Neural crest cell (in vitro differentiated cells): ENCODE measurements at places on chromosomes 16 and 17.

GRCh38 chr16:60432472-60432871 is 1603.8 kb downstream of the CDH8 start:
- DNase-seq = no peak

DNA sequence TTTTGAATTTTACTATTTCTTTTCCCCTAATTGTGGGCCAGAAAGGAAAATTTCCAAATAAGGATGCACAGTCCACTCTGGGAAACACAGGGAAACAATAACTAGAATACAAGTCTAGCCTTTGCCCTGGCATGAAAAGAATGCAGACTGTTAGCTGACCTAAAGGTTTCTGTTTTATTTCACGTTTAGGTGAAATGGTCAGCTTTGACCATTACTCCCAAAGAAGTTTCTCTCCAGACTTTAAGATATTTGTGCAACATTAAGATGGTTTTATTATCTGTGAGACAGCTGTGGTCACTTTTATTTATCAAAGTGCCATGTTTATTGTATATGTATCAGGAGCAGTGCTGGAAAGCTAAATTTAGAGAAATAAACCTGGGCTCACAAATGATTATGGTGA is 163.9 kb downstream of the SPECC1 start:
- no peak for DNase-seq

DNA sequence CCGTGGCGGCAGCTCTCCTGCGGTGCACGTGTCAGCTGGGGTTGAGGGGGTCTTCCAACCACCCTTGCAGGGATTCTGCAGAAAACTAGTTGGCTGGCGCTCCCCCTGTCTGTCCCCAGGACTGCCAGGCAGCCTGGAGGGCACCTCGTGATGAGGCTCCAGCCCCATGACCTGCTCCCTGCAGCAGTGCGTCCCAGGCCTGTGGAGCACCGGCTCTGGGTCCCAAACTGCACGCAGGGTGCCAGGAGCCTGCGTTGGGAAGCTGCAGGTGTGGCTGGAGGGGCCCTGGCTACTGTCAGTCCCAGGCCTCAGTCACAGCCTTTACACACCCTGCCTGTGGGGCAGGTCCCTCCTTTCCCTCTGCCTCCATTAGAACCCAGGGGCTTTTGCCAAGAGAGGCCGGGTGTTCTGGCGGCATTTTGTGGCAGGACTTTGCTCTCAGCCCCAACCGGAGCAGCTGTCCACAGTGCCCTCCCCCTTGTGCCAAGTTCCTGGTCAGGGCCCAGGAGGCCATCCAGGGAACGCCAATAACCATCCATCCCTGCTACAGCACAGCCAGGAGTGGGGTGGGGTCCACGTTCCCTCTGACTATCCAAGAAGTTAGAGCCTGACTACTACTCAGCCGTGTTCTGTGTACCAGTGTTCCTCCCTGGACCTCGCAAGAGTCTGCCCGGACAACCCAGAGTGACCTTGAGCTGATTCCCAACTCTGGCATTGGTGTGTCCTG is 9.2 kb downstream of the CHMP6 start:
- DNase-seq = no peak

- no peak for DNase-seq
Observed at GRCh38 chr17:46782250-46782953, 36.1 kb downstream of the WNT3 start.

DNA sequence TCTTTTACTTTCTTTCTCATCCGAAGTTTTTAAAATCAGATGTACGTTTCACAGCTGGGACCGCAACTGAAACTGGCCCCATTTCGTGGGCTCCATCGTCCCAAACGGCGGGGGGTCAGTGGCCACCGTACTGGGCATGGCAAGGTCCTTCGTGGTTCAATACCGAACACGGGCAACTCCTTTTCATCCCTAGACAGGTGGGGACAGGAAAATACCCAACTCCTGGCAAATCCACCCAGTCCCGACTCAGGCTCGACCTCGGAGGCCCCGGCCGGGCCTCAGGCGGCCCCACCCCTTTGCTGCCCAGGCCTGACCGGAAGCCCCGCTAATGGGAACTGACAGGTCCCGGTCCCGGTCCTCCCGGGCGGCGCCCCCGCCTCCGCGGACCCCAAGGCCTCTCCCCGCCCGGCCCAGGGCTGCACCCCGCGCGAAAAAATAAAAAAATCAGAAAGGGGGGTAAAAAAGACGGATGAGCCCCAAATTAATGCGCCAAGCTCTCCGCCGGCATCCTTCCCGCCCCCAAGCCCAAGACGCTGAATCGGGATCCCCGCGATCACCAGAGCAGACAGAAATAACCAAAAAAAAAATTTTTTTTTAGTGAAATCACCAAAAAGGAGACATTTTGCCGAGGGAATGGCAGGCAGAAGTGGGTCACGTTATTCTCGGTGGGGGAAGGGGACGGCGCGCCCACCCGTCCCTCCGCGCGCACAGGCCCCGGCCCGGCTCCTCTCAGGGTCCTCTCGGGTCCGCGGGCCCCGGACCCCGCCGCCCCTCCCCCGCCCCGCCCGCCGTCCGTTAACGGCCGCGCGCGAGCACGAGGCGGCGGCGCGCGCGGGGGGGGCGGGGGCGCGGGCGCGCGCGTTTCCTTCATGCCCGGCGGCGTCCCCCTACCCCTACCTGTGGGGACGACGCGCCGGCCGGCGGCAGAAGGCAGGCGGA is 562 bp downstream of the ZC3H7A start:
- DNase-seq = peak; percentile 41

- no peak for DNase-seq
Observed at GRCh38 chr16:30398661-30399434, 3.6 kb downstream of the ZNF48 start.
